ENCODE measurements at places on chromosomes 16 and 17.
A peak's percentile ranks its signal among the peaks of the same experiment; 100 is the strongest.

GRCh38 chr17:60817192-60817591 is 139.5 kb downstream of the BCAS3 start:
- peak; percentile 93 for DNase-seq

DNA sequence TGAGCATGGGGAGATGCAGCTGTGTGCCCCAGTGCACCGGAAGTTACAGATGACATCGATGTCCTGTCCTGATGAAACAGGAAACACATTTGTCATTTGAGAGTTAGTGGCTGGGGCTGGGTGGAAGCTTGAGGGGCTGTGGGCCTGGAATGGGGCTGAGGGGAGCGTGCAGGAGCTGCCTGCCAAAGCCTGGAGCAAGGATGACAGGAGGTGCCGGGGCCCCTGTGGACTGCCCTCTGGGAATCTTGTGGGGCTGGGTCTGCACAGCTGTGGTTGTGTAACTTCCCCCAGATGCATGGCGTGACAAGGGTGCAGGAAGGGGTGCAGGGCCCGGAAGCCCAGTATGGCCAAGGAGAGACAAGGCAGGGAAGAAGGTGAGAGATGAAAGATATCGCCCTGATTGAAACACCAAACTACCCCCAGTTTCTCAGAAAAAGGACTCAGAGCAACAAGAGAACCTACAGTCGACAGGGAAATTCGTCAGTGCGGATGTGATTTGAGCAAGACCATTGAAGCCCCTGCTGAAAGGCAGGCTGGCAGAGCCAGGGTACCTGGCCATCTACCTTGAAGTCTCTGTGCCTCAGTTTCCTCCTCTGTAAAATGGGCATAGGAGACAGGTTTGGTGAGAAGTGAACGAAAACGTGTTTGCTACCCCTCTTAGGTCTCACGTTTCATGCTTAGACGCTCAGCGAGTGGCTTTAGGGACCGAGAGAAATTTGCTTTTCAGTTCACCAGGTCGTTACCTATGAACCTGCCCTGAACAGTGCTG is 8.8 kb downstream of the MMP25 start:
- DNase-seq, result no peak

DNA sequence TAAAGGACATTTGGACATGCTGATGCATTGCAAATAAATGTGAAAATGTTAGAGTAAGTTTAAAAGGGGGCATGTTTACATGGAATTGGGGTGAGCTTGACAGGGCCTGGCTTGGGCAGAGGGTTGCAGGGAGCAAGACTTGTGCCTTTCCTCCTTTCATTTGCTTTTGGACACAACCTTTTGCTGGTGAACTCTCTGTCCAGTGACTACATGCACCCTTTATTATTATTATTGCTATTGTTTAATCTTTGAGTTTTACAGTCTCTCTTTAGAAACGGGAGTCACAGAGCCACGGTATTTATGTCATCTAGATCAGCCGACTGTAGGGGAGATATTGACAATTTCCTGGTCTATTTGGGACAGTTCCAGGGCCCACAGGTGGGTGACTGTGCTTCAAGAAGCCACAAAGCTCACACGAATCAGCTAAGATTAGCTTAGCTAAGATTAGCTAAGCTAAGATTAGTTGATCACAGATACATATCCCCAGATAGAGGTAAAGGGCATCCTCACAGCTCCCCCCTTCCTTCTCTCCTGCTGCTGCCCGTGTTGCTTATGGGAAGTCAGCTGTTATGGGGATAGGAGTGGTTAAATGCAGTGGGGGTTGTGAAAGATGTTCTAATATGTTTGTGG is 28.9 kb upstream of the ETV4 start:
- no peak for DNase-seq

GRCh38 chr17:79006046-79006445 is 3.5 kb downstream of the CANT1 start:
- DNase-seq, result no peak

DNA sequence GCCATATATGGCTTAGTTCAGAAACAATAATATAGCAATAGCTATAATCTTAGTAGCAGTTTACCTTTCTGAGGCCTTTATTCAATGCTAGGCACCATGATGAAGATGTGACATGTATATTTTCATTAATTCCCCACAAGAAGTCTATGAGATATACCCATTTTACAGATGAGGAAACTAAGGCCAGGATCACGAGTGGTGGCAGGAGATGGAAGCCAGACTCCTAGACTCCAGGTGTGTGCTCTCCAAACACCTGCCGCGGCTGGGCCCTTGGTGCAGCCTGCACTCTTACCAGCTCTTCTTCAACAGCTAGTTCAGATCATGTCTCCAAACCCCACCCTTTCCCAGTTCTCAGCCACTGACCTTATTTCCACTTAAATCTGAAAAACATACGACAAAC is 15.2 kb downstream of the NXPH3 start:
- DNase-seq, result no peak

DNA sequence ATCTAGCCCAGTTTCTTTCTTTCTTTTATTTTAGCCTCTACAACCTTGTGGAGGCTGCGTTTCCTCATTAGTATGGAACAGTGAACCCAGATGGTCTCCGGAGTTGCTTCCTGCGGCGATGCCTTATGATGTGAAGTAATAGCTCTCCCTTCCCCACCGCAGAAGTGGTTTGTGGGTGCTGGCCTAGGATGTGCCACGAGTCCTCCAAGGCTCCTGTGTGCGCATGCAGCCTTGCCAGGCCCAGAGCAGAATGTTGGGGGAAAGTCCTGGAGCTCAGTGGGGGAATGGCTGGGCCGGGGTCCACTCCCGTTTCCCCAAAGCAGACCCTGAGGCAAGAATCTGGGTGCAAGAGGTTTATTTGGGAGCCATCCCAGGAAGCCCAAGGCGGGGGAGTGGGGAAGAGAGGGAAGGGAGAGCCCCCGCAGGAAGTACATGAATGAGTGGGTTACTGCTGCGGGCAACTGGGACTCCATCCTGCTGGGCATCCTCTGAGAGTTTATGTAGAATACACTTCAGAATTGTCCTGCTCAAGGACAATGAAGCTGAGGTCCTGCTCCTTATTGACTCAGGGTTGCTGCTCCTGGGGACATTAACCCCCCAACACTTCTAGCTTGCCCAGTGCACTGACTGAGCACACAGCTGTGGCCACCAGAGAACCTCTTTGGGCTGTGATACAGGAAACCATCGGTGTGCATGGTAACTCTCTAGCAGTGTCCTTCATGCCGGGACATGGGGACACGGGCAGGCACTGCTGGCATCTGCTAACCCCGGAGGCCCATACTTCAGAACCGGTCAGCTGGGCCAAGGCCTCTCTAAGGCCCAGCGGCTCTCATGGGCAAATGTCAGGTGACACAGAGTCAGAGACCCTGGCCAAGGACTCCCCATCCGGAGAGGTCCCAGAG is 3.7 kb upstream of the HCRT start:
- no peak for DNase-seq

GRCh38 chr16:78483124-78483992 is 383.9 kb downstream of the WWOX start:
- DNase-seq, result no peak

DNA sequence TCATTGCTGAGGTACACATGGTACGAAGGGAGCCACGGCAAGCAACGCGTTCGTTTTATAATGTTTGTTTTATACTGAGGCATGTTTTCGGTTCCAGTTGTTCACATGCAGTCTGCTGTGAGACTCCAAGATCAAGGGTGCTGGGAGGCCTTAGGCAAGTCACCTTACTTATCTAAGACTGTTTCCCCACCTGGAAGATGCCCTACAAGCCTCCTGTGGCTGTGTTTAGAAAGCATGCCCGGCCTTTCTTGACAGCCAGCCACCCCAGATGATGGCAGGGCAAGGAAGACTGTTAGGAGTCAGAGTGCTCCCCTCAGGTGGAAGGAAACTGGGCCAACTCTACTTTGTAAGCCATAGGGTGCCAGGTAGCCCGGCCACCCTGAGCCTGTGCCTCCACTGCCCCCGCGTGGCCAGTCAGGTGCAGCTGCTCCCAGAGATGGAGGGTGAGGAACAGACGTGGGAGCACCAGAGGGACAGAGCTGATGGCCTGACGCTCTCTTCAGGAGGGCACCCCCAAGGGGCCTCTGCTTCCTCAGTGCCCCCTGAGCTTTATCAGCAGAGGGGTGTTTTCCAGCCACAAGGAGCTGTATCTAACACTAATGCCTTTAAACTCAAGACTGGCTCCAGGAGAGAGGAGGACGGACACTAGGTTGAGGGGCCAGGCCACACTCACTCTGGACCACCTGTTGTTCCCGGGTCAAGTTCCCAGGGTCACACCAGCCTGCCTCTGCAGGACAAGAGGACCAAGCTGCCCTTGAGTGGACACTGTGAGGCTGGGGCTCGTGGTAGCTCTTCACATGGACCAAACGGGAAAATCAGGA is 5.4 kb downstream of the NAT9 start:
- DNase-seq, result peak; percentile 37

GRCh38 chr17:81428516-81428915 is 33.3 kb downstream of the BAHCC1 start:
- no peak for DNase-seq

DNA sequence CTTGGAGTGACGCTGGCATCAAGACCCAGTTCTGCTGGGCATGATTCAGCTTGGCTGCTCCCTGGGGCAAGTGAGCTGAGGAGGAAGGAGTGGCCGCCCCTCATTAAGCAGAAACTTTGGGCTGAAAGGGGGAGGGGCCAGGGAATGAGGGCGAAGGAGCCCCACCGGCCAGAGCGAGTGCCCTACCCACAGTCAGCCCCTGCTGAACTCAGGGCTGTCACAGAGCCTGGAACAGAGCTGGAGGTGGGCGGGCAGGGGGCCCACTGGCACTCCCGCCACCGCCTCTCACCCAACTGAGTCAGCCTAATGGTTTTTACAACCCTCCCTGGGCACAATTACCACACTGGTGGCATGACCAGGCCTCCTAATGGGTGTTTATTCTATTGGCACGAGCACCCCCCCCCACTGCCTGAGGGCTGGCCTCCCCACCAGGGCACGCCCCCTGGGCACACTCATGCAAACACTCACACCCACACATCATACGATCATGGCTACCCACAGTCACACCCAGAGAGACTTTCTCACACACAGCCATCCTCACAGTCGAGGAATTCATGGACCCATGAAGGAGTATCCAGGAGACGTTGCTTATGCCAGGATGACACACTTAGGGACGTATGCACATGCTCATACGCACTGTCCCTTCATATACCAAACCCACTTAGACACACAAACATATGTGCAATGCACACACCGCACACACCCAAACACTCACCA is 19.2 kb downstream of the UNC119 start:
- no peak for DNase-seq

DNA sequence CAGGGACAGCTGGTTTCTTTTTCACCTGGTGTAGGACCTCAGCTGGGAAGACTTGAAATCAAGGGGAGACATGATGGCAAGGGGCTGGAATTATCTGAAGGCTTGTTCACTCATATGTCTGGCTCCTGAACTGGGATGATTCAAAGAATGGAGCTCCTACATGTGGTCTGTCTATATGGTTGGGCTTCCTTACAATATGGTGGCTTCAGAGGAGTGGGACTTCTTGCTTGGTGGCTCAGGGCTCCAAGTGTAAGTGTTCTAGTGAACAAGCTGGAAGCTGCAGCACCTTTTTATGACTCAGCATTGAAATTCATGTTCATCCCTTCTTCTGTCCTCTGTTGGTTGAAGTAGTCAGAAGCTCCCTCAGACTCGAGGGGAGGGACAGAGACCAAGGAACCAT is 127.9 kb downstream of the MSI2 start:
- no peak for DNase-seq

DNA sequence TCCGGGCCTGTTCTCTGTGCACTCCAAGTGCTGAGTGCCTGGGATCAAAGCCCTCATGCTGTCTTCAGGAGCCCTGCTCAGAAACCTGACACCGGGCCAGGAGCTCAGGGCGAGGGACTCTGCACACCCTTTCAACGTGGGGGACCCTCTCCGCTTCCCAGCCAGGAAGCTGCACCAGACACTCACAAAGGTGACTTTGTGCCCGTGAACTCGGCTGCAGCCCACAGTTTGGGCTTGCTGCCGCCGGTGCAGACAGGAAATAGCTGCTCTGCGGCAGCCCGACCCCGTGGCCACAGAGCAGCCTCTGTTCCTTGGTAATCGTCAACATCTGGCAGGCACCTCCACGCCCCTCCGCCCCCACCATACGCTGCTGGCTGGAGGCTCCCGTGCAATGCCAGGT is 93.4 kb upstream of the METRNL start:
- DNase-seq, result peak; percentile 33

- no peak for DNase-seq
Measured at GRCh38 chr17:66755101-66755943, 79.6 kb upstream of the CACNG5 start.

GRCh38 chr16:49181791-49182518 is 99.7 kb downstream of the CBLN1 start:
- no peak for DNase-seq

DNA sequence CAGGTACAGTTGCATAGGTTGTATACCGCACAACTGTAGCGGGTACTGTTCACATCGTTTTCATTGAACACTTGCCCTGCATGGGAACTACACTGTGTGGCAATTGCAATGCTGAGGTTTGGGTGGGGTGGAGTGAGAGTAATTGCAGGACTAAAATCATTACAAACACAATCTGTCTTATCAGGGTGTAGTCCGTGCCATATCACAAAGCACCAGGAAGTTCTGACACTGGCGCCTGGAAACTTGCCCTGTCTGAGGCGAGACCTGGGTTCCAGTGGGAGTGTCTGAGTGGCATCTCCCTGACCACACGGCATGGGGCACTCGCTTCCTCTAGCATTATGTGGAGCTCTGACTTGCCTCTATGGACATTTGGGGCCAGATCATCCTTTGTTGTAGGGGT is 153.4 kb downstream of the RGS9 start:
- DNase-seq, result no peak

DNA sequence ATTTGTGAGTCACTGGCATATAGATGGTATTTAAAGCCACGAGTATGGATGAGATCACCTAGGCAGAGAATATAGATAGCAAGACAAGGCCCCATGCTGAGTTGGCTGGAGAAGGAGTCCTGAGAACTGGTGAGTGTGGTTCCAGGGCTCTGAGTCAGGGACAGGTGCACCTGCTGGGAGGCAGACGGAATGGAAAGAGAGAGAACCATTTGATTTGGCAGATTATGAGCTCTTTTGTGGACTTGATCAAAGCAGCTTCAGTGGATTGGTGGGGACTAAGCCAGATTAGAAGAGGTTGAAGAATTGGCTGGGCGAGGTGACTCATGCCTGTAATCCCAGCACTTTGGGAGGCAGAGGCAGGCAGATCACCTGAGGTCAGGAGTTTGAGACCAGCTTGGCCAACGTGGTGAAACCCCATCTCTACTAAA is 4.3 kb upstream of the C16orf92 start:
- no peak for DNase-seq

GRCh38 chr17:62597920-62598319 is 29.6 kb upstream of the MRC2 start:
- no peak for DNase-seq

- DNase-seq, result no peak
Measured at GRCh38 chr16:50972876-50973275, 178.2 kb downstream of the SALL1 start.

DNA sequence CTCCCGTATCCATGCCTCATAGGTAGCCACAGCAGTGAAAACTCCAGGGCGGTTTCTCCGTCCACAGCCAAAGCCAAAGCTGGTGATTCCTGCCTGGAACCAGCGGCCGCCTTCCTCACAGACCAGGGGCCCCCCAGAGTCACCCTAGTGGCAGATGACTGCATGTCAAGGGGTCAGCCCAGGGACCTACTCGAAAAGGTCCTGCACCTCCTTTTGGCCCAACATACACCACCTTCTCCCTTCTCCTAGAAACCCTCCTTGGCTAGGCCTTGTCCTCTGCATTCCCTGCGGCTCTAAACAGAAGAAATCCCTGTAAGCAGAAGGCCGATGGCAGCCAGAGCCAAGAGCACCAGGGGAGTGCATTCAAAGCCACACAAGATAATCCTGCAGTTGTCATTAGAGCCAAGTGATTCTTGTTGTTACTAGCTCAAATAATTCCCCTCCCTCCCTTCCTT is 6.1 kb downstream of the PRSS36 start:
- no peak for DNase-seq
